ENCODE measurements at places on chromosomes 13 and 19. TPM values are rescaled to one million over a fixed set of nuclear protein-coding genes. Genes with fewer than 3 reads are reported as not detected.

- peaks cover 46% of the 10 kb centered on the region for H3K27me3 ChIP-seq
- H3K4me3 ChIP-seq = no peak overlapping the region
- H3K4me1 ChIP-seq = no peaks in the 10 kb centered on the region
- H3K36me3 ChIP-seq = no peaks in the 10 kb centered on the region
- no peak for DNase-seq
- H3K27ac ChIP-seq = no peak overlapping the region
These were observed 45.4 kb upstream of the SPACA7 start for GRCh38 chr13:112330479-112331381.

The CBY2 gene
- total RNA-seq = not detected

- peaks cover 39% of the 10 kb centered on the region for H3K4me1 ChIP-seq
- DNase-seq = peak; percentile 96
- no peaks in the 10 kb centered on the region for H3K36me3 ChIP-seq
- H3K27ac ChIP-seq = peak within 1 kb of the TSS; percentile 76
- H3K4me3 ChIP-seq = no peak within 1 kb of the TSS
- no peaks in the 10 kb centered on the region for H3K27me3 ChIP-seq
These were observed at the start of gene GDF15 for GRCh38 chr19:18385675-18386542. GDF15 (plus strand) TSS chr19:18386158; CDS start chr19:18386190, 32 bp downstream.

The CD33 gene
- total RNA-seq = 2.5 TPM

GRCh38 chr13:83220241-83220640, 662.0 kb downstream of the SLITRK1 start:
- no peaks in the 10 kb centered on the region for H3K36me3 ChIP-seq
- DNase-seq = no peak
- H3K27me3 ChIP-seq = no peaks in the 10 kb centered on the region
- no peak overlapping the region for H3K4me3 ChIP-seq

GRCh38 chr19:30061223-30062064, 119.4 kb downstream of the URI1 start:
- H3K4me3 ChIP-seq = no peak overlapping the region
- DNase-seq = no peak
- no peaks in the 10 kb centered on the region for H3K36me3 ChIP-seq
- peaks cover 23% of the 10 kb centered on the region for H3K27me3 ChIP-seq
- H3K4me1 ChIP-seq = no peaks in the 10 kb centered on the region

The CRLF1 gene
- total RNA-seq = 6.2 TPM

Measured in transverse colon (tissue), 4 donors.